GM12891 (cell line): ENCODE measurements at places on chromosomes 2 and 18.

- DNase-seq, result no peak
Observed at GRCh38 chr2:27375513-27376099, 4.9 kb downstream of the ZNF513 start.

DNA sequence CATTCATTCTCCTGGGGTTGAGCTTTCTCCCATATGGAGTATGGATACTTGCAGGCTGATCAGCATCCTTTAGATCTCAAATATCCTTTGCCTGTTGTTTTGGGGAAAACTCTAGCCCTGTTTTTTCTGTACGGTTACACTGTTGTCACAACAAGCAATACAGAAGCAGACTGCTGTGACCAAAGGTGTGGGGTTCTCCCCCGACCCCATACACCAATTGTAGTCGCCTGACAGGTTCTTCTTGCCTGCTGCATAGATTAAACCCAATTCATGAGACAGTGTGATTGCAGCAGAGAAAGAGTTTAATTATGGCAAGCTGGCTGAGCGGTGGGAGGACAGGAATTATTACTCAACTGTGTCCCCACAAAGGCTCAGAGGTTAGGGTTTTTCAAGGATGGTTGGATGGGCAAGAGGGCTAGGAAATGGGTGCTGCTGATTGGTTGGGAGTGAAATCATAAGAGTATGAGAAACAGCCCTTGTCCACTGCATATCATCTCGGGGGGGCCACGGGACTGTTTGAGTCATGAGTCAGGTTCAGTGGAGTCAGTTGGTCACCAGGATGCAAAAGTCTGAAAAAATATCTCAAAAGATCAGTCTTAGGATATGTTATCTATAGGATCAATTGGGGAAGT is 40.6 kb downstream of the ITGB1BP1 start:
- no peak for DNase-seq

GRCh38 chr2:152508446-152508845 is 173.5 kb downstream of the FMNL2 start:
- DNase-seq, result no peak

- no peak for DNase-seq
Observed at GRCh38 chr2:207868855-207869596, 99.3 kb upstream of the FZD5 start.

GRCh38 chr18:59502274-59503175 is 143.5 kb upstream of the LMAN1 start:
- no peak for DNase-seq

DNA sequence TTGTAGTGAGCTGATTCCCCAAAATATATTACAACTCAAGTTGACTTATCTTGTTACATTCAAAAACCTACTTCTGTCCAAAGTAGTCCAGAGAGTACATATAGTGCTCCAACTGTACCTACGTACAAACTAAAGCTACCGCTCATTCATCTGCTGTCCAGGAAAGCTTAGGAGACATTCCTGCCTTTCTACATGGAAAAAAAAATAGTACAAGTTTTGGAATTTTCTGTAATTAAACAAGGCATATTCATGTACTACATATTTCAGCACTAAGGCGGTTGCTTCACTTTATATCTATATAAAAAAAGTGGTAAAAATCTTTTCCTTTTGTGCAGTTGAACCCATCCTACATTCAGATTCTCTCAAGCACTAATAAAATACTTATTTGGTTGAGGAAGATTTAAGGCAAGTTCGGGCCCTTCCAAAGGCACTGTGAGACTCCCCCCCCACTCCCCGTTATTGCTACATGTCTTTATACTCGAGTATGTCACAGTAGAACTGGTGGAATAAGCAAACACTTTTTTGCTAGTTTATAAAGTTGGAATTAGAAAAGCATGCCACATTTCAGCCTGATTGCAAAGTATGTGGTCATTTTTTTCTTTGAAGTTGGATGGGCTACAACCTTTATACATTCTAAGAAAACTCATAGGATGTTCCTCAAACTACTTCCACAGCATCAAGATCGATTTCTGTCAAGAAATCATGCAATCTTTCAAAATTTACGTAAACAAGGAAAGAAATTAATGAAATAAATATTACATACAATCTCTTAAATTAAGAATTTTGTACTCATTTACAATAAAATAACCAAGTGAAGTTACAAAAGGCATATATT is 3.7 kb downstream of the ZFP36L2 start:
- DNase-seq, result no peak

DNA sequence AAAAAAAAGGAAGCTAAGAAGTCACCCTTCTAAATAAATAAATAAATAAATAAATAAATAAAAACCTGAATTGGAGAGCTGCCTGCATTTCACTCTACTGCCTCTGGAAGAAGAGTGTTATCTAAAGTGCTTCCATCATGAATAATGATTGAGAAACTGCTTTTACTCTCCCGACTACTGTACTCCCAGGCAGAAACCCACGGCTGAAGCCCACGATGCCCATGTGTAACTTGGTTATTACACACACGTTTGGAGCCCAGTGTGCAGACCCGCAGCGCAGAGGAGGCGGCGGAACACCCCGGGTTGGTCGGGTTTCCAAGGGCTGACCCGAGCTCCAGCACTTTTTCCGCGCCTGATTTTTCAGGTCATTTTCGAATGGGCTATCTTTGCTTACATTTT is 697 bp upstream of the SPATS2L start:
- DNase-seq, result peak; percentile 9

DNA sequence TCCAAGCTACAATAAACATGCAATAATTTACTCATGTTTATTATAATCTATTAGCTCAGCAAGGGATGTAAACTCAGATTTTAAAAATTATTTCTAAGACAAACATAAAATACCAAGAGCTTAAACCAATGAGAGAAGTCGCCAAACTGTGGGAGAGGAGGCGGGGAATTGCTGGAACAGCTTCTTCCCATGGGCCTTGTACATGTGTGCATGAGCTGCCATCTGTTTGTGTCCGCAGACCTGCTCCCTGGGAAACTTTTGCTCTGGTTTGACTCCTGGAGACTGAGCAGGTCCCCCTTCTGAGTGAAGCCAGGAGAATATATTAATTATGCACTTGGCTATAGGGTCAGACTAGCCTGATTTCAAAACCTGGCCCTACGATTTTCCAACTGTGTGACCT is 655.9 kb upstream of the SOX11 start:
- no peak for DNase-seq

DNA sequence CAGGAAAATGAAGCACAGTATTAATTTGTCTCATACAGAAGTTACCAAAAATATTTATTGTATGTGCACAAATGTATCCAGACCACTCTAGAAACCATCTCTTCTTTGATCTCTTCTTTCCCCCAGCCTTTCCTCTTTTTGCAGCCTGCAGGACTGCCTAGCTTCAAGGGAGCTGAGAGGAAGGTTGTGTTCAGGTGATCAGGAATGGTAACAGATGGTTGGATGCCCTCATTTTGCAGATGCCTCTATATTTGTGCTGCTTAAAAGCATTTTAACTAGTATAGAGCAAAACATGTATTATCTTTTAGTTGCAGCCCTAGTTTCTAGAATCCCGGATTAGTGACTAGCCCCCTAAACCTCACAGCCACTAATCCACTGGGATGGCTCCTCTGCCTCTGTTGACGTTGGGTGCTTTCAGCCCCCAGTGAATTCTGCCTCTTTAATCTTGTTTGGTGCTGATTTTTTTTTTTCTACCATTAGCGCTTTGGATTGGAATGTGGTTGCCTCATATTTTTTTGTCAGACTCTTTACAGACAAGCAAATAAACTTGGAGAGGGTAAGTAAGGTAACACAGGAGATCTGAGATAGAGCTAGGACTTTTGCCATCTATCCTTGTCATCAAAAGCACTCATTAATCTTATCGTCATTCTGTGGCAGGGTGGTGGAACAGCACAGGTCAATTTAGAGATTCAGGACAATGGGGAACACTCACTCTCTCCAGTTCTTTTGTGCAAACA is 103.8 kb upstream of the NDUFV2 start:
- DNase-seq, result no peak

DNA sequence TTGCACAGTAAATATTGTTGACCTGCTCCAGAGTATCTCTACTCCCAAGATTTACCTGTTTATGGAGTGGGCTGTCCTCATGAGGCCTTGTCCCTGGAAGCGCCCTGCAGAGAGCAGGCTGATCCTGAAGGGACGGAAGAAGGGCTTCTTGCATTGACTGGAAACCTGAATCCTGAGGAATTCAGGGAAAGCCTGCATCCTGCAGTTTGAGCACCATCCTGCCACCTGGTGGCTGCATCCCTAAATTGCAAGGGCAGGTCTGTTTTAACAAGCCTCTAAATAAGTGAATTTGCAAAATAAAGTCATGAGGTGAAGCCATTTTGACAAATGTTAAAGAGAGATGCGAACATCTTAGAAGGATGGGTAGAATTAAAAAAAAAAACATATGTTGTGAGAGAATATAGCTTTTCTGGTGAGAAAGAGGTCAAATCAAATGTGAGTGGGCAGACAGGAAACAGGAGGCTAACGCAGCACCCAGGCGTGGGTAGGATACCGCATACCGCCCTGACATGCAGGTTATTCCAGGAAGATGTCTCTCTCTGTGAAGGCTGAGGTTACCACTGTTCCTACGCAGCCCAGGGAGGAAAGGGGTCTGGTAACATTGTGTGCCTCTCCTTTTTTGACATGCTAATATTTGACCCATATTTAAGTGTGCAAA is 754.9 kb downstream of the RNF144A start:
- DNase-seq, result no peak

- no peak for DNase-seq
Observed at GRCh38 chr2:235142601-235143000, 190.8 kb downstream of the SH3BP4 start.

- DNase-seq, result no peak
Observed at GRCh38 chr2:102707796-102708695, 53.8 kb upstream of the TMEM182 start.

DNA sequence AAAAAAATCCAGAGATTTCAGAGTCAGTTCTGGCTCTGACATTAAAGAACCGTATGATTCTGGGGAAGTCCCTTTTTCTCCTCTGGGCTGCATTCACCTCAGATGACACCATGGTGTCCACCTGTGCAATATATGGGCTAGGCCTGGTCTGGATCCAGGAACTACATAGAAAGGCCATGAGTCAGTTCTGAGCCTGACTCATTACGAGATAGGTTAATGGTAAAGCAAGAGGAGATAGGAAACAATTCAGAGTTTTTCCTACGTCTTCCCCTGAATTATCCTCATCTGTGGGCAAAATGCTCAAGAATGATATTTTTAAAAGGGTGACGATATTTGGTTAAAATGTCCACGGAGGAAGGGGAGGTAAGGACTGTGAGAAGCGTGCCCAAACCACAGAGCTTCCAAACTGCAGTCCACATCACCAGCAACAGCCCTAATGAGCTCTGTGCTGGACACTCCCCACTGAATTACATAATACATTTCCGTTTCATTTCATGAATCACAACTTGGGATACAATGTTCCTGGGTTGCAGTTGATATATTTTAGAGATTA is 180.1 kb upstream of the OSR1 start:
- DNase-seq, result no peak

DNA sequence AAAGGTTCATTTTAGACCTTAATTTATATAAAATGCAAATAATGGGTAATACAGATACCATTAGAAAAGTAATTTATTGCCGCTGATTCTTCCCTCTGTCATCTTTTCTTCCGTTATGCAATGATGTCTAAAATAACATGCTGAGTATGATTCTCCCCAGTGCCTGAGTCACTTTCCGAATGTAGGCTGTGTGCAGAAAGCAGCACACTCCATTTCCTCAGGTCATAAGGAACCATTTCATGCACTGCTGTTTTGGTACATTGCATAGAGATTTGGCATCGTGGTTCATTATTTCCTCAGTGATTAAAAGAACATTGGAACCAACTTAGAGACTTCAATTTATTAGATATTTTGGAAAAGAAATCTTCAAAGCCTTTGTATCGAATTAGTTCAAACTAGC is 173.5 kb downstream of the CDH2 start:
- DNase-seq, result no peak

DNA sequence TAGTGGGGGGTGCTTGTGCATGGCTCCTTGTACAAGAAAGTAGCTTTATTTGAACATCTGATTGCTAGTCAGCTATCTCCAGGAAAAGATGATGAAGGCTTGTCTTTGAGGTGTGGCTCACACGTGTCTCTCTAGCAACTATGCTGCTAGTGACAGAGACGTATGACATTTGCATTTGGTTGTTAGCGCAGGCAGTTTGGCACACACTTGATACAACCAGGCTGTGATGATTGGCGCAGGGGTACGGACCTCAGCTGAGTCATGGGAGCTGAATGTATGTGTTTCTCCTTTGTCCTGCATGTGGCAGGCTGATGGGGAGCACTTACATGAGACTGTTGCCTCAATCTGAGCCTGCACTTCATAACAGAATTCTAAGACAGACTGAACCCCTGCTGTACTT is 29.6 kb downstream of the PTCD3 start:
- DNase-seq, result no peak

DNA sequence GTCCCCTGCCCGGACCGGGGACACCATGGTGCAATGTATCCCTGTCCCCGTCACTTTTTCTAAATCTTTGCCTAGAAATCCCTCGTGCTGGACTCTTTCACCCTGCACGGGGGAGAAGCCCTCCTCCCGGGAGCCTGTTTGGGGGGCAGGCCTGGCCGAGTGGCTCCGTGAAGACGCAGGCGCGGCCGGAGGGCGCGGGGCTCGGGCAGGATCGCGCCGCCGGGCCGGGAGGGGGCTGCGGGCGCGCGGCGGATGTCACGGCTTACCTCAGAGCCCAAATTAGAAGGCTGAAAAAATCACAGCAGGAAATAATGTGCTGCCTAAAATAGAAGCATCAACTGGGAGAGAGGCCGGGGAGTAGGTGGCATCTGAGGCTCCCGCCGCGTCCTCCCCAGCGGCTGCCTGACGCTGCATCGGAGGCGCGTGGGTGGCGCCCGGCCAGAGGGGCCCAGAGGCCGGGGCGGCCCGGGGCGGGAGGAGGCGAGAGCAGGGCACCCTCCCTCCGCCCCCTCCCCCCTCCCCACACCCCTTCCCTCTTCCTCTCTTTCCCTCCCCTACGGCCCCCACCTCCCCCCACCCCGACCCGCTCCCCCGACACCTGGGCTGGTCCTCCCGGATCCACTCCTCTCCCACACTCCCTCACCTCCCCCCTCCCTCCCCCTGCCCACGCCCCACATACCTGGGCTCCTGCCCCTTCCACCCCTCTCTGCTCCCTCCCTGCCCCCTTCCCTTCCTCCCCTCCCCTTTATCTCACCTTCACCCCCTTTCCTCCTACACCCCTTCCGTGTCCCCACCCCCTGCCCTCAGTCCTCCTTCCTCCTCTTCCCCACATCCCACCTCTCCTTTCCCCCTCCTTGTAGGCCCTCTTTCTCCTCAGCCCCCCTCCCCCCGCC is 51.9 kb downstream of the SLC4A1AP start:
- peak; percentile 52 for DNase-seq

- DNase-seq, result no peak
Observed at GRCh38 chr18:58175122-58175785, 131.2 kb downstream of the NEDD4L start.
